ENCODE measurements at places on chromosomes 7 and 10. TPM values are rescaled to one million over a fixed set of nuclear protein-coding genes. Genes with fewer than 3 reads are reported as not detected.

Gene CTTNBP2
- polyA plus RNA-seq = 0.21 TPM

- no peak for DNase-seq
Observed at GRCh38 chr10:13053794-13054462, 46.0 kb upstream of the OPTN start.

GRCh38 chr7:48040944-48041652 is 5.8 kb downstream of the C7orf57 start:
- no peak for DNase-seq

DNA sequence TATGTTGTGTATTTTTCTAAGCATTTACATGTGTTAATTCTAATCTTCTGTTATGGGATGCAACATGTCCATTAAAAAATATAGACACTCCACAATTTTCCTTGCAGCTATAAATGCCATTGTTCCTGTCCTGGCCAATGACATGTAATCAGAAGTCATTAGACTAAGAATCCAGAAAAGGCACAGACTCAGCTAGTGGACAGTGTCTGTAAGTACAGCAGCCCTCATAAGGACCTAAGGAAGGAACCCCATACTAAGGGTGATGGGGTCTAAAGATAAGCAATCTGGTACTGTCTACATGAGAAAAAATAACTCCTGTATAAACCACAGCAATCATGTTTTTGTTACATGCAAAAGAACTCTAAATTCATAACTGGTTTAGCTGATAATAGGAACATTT is 115.9 kb downstream of the GPR85 start:
- no peak for DNase-seq

DNA sequence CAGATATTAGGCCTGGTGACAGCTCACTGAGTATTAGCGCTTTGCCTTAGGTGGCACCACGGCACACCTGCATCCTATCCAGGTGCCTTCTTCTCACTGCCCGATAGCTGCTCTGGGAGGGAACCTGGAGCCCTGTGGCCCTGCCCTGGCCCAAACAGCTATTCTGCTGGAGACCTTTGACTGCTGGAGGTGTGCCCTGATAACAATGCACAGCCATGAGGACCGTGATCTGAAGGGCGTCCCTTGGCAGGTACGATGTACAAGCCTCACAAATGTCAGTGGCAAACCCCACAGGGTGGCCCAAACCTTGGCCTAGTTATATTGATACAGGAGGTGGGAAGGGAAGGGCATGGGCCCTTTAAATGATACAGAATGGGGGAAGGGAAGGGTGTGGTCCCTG is 259.5 kb downstream of the GRID1 start:
- DNase-seq = no peak

DNA sequence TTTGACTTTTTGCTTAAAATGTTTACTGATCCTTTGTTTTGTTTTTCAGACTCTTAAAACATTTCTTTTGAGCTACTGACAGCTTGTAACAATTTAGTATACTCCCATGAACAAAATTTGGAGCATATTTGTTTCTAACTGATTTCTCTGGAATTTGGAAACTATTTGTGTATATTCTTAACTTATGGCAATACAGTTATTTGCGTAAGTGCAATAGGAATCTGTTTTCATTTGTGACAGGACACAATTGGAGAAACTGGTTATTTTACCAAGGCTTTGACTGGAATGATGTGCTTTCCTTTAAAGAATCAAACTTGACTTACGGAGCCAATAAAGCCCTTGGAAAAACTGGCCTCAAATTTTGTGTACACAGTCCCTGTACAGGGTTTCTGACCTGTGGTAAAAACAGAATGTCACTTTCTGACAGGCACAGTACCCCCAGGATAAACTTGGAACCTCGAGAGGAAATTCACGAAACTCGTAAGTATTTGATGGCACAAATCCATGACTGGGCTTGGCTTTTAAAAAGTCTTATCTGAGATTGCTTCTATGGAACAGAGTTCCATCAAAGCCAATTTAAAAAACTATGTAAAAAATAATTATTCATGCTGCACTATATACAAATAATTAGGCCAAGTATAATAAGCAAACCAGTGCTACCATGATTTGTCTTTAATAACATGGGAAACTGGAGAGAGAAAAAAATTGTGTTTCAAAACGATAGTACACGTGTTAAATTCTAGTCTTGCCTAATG is 70.4 kb downstream of the ST8SIA6 start:
- DNase-seq = no peak

DNA sequence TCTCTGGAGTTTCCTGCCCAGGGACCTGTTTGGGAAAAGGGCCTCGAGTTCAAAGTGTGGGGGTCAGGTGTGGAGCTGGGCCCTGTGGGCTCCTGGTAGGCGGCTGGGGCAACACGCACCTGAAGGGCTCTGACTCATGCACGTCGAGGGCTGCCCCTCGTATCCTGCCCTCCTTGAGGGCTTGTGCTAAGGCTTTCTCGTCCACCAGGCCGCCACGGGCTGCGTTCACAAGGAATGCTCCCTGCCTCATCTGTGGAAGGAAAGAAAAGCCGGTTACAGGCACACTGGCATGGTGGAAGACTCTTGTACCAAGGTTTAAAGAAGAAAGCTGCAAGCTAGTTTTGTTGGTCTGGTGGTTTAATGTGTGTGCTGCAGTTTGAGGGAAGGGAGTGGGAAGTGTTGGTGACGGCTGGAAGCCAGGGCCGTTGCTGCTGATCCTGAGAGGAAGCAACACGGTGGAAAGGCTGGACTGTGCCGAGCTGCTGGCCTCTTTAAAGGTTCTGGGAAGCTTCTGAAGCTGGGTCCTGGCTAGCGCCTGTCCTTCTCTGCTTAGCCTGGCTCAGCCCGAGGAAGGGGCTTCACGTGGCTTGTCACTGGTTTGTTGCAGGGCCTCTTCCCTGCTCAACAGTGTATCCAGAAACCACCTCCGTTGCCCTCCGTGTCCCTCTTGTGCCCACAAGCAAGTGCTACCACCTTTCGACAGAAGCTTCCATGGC is 52.0 kb downstream of the ZRANB1 start:
- DNase-seq = no peak

DNA sequence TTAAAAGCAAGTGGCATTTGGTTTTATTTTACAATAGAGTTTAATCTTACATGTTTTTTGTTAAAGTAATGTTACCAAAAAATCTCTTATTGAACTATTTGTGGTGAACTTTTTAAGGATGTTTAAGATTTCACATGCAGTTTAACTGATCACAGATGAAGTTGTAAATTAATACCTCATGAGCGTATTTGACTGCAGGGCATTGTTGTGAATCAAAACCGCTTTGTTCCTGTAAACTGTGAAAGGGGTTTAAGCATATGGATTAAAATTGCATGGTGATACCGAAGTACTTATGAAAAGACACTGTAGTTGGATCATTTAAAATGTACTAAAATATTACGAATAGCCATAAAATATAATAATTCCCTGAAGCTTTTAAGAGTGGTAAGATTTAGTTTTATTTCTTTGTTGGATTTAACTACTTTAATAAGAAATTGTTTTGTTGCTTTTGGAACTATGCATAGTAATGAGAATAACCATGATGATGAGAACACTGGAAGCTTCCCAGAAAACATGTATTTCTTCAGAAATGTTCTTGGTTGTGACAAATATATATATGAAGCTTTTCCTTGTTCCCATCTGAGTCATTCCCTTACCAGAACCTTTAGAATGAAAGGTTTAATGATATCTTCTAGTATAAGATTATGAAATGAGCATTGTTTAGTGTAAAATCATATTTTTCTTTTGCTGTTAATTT is 131.3 kb downstream of the ADK start:
- no peak for DNase-seq

DNA sequence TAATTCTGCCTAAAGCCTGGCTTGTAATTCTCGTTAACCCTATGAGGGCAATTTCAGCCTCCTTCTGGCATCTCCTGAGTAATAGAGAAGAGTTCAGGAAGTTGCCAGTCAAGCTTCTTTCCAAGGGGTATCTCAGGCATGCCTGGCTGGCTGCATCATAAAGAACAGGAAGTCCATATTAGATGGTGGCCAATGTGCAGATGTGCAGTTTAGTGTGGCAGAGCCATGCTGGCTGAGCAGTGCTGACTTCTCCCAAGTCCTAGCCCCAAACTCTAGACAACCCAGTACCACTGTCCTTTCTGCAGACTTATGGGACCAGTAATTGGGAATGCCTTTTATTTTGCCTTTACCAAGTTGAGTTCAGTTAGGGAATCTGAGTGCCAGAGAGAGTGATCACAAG is 517.9 kb downstream of the GALNT17 start:
- no peak for DNase-seq

DNA sequence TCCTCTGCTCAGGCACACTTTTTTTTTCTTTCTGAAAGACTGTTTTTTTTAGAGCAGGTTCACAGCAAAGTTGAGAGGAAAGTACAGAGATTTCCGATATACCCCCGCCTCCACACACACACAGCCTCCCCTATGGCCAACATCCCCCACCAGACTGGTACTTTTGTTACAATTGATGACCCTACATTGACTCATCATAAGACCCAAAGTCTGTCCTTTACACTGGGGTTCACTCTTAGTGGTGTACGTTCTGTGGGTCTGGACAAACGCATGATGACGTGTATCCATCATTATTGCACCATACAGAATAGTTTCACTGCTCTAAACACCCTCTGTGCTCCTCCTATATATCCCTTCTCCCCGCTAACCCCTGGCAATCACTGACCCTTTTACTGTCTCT is 107.7 kb downstream of the RBM20 start:
- no peak for DNase-seq

GRCh38 chr7:29987811-29988317 is 1.7 kb downstream of the SCRN1 start:
- peak; percentile 69 for DNase-seq

DNA sequence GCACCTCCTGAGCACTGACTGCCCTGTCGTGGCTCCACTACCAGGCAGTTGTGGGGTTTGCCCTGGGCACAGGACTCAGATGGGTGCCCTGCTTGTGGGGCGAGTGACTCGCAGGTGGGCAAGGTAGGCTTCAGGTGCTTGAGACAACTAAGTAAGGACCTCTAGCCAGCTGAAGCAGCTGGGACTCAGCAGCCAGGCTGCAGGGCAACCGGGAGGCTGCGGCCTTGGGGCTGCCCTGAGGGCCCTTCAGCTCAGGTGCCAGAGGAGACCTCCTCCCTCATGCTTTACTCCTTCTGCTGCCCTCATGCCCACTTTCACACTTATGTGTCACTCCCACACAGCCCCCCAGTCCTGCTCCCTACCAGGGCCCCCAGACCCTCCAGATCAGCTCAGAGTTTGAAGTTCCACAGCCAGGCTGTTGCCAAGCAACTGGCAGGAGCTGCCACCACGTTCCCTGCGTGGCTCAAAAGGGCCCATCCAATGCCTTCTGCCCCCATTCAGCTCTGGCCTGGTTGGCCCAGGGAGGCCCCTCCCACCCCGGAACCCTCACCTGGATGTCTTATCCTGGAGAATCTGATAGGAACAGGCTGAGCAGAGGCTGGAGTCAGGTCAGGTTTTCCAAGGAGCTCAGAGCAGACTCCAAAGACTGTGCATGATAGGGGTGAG is 10.0 kb downstream of the TLX1 start:
- DNase-seq = no peak

DNA sequence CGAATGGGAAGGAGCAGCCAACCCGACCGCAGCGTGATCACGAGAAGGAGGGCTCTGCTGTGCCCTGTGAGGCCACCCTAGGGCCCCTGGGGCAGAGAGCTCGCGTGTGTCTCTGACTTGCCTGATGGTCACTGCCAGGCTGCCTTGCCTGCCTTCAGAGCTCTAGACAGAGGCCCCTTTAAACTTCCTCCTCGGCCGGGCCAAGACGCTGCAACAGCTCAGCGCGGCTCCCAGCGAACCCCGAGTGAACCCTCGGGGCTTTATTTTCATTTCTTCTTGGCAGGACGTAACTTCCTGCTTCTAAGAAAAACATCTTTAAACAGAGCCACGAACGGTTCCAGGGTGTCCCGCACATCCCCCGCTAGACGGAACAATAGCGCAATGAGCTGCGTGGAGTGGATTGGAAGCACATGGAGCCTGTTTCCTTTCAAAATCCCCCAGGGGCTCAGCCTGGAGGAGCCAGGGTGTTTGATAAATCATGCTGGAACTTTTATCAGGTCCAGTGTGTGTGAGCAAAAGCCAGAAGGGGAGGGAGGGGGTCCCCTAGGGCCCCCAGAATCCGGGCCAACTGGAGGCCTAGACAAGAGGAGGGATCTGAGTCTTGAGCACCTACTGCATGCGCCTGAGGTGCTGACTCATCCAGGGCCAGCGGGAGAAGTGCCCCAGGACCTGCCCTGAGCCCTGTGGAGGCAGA is 134.1 kb upstream of the GDF10 start:
- DNase-seq = no peak

Measured in A549 (cell line).